Umbilical cord (tissue), 2 donors: ENCODE measurements at places on chromosomes 13 and 19. TPM values are rescaled to one million over a fixed set of nuclear protein-coding genes. Genes with fewer than 3 reads are reported as not detected.

DNA sequence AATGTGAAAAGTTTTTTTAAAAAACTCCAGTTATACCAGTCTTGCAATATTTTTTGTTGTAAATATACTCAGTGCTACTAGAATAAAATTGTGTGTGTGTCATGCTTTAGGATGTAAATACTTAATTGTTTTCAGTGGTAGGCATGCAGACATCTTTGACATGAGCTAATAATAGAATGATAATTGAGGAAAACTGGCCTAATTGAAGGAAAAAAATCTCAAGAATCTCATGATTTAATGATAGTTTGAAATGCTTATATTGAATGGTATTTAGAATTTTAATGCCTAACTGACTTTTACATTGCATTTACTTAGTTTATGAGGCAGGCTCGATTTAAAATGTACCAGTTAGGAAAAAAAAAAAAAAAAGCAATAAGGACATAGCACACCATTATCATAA lies 3.2 kb upstream of the MAB21L1 start:
- no peak for DNase-seq

GRCh38 chr13:106867249-106867648 lies 299.3 kb upstream of the ARGLU1 start:
- peak; percentile 44 for DNase-seq

DNA sequence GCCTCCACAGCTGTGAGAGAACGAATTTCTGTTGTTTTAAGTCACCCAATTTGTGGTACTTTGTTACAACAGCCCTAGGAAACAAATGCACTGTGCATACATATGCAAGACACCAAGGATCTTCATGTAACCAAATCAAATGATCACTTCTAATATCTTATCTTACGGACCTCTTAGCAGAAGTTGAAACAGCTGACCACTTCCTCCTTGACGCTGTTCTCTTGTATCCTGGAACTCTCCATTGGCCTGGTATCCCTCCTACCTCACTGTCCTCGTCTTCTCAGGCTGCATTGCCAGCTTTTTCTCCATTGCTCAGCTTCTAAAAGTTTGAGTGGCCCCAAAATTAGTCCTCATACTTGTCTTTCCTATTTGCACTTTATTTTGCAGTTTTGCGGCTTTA lies 200.4 kb downstream of the DLEU7 start:
- no peak for DNase-seq

GRCh38 chr13:110062777-110063442 lies 244.0 kb downstream of the COL4A1 start:
- DNase-seq: no peak

The SOX1 gene
- total RNA-seq: 0.96 TPM

The C13orf42 gene
- total RNA-seq: 0.48 TPM

The SIGLECL1 gene
- not detected for total RNA-seq

The ZNF536 gene
- 4.6 TPM for total RNA-seq

The POU2F2 gene
- 2.9 TPM for total RNA-seq
